ENCODE measurements at places on chromosomes 1 and 21.

DNA sequence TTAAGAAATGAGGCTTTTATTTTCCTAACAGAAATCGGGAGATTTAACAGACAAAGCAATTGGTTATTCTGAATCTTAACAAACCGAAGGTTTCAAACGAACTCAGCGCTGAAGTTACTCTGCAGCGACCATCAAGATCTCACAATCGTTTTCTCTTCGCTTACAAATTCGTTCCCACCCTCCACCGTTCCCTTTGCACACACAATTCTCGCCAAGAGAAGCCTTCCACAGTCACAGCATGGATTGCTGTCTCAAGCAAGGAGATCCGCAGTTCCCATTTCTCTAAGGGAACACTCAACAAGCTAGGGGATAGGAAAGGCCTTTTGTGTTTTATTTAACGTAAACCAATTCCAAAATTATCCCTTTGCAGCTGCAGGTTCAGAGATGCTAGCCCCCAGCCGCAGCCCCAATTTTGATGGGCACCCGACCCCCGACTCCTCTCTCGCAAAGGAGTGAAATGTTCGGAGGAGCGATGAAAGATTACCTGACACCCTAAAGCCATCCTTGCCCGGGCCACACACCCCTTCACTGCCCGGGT lies 755 bp downstream of the FBXO42 start:
- DNase-seq, result no peak

- no peak for DNase-seq
Observed at GRCh38 chr1:100354971-100355394, 2.7 kb downstream of the CDC14A start.

- no peak for DNase-seq
Observed at GRCh38 chr1:8241417-8242014, 76.4 kb upstream of the SLC45A1 start.

- no peak for DNase-seq
Observed at GRCh38 chr1:42914092-42914627, 44.5 kb downstream of the SLC2A1 start.

- DNase-seq, result no peak
Observed at GRCh38 chr1:9420835-9421532, 118.3 kb upstream of the SLC25A33 start.

DNA sequence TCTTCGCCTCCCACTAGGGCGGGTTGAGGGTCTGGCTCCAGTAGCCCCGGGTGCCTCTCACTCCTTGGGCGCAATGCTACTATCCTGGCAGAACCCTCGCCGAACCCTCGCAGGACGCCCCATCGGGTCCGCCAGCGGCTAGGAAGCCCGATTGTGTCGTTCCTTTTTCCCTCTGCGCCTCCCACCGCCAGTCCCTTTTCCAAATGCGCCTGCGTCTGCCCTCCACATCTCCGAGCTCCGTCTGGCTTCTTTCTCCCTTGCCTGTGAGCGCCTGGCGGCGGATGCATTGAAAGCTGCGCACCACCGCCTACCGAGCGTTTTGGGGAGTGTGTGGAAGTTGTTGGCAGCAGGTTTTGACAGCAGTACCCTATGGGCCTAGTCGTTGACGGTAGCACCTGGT lies 1.0 kb upstream of the DIRAS3 start:
- DNase-seq, result peak; percentile 24

GRCh38 chr1:184167352-184167751 lies 115.8 kb downstream of the TSEN15 start:
- DNase-seq, result no peak

DNA sequence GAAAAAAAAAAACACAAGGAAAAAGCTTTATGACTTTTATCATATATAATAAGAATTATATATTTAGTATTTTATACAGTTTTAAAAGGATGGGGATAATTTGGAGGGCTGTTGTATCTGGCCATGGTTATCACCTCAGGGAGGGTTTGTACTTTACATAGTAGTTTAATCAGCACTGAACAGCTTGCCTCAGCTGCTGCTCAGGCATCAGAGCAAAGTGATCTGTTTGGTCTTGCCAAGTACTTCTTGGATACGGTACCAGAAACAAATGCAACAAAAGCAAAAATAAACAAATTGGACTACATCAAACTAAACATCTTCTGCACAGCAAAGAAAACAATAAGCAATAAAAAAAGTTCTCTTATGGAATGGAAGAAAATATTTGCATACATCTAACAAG lies 2.6 kb upstream of the SPTA1 start:
- no peak for DNase-seq

DNA sequence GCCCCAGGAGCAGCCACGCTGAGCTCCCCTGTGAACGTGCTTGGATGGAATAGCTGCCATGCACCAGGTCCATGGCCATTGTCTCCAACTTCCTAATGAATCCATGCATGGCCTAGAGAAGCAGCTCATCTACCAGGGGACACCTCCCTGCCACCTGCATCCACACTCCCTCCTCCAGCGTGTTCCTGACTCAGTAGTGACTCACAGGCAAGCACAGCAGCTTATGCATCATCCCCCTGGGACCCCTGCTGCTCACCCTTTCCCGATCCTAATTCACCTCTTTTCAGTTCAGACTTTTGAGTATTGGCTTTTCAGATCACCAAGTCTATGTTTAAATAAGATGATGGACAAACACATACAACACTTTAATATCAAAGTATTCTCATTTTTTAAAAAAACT lies 39.9 kb upstream of the TADA1 start:
- no peak for DNase-seq

DNA sequence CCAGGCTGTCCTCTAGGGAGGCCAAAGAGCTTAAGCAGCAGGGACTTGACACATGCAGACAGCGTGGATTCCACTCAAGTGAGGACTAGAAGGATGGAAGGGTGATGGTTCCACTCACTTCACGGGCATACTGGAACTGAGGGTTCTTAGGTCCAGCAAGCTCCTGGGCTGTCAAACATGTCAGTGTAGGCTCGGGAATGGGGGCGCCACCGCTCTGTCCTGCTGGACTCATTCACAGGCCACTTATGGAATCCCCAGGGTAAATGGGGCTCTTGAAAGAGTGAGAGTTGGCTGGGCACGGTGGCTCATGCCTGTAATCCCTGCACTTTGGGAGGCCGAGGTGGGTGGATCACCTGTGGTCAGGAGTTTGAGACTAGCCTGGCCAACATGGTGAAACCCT lies 27.7 kb upstream of the CSF3R start:
- no peak for DNase-seq

GRCh38 chr21:31730712-31731055 lies 1.2 kb downstream of the SCAF4 start:
- DNase-seq, result no peak

- no peak for DNase-seq
Observed at GRCh38 chr1:89735479-89735878, 85.4 kb upstream of the LRRC8D start.

DNA sequence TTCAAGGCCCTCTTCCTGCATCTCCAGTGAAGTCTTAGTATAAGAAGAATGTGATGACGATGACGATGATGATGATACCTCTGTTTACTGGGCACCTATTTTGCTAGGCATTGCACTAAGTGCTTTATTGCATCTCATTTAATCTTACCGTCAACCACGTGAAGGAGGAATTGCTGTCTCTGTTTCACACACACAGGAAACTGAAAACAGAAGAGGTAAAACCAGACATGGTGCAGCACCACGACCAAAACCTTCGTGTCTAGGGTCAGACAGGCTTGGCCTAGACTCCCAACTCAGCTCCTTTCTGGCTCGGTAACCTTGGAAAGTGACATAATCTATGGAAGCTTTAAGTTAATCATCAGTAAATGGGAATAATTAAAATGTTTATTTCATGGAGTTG lies 20.7 kb upstream of the KCNA2 start:
- DNase-seq, result no peak

DNA sequence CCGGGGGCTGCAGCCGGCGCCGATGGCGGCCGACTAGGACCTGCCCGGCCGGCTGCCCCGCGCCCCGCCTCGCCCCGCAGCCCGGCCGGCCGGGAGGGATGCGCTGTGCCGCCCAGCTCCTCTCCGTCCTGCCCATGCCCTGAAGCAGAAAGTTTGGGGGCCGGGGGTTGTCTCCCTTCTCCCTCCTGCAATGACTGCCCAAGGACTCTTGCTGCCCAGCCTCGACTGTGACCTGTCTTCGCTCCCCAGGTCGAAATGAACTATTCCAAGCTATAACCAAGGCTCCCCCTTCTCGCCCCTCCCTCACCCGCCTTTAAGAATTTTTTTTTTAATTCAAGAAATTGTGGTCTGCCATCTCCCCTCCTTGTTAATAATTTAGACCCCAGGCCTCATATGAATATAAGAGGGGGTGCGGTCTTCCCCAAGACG lies 361 bp downstream of the TMCC2 start:
- DNase-seq, result no peak

GRCh38 chr1:66412704-66413103 lies 121.2 kb upstream of the SGIP1 start:
- DNase-seq, result no peak

DNA sequence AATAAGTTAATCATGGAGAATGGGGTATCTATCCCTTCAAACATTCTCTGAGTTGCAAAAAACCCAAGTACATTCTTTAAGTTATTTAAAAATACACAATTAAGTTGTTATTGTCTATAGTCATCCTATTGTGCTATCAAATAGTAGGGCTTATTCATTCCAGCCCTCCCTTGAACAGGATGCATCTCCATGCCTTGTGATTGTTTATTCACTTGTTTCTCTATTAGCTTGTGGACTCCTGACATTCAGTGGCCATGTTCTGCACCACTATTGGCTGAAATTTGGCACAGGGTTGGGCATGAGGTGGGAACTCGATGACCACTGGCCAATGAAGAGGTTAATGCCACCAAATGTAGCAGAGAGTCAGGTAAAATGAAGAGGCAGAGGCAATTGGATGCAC lies 272.8 kb downstream of the TNR start:
- DNase-seq, result no peak

DNA sequence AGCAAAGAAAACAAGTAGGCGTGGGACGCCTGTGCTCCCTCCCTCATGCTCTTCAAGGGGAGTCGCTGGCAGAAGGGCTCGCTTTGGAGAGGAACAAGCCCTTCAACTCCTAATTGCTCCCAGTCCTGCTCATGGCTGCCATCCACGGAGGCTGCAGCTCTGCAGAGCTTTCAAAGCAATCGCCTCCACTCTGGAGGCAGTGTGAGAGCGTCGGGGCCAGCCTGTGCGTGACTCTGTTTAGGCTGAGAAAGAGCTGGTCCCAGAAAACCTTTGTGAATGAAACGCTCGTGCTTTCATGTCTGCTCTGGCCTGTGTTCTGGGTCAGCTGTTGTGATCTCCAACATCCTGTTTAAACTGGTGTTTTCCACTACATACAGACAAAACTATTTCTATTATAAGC lies 23.9 kb upstream of the RUNX1 start:
- DNase-seq, result no peak

DNA sequence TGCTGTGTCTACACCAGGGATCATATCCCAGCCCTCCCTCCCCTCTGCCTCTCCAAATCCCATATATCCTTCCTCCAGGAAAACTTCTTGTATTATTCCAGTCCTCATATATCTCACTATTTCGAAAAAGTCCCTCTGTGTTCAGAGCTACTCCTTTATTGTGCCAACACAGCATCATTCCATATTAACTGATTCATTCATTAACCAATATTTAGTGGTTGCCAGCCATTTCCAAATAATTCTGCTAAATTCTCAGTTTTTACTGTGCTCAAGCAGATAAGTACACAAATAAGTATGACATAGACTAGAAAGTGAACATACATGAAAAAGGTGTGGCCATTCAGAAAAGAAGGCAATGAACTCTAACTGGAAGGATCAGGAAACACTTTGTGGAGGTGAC lies 241.6 kb upstream of the DUSP10 start:
- DNase-seq, result no peak

GRCh38 chr1:58816747-58817221 lies 32.9 kb upstream of the JUN start:
- DNase-seq, result no peak

GRCh38 chr1:84573481-84573966 lies 716 bp downstream of the CTBS start:
- no peak for DNase-seq

- no peak for DNase-seq
Observed at GRCh38 chr1:109091078-109091838, 694 bp downstream of the TMEM167B start.

DNA sequence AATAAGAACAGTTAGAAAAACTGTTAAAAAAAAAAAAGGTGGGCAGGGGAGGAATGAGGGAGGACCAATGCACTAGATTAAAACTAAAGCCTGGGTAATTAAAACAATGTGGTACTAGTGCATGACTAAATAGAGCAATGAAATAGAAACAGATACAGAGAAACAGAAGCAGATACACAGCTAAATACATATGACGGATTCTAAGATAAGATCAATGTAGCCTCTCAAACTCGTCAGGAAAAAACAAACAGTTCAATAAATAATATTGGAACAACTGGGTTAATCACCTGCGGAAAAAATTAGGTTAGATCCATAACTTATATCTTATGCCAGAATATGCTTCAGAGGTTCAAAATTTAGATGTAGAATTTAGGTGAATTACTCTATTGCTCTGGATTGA lies 68.2 kb downstream of the ERO1B start:
- no peak for DNase-seq

DNA sequence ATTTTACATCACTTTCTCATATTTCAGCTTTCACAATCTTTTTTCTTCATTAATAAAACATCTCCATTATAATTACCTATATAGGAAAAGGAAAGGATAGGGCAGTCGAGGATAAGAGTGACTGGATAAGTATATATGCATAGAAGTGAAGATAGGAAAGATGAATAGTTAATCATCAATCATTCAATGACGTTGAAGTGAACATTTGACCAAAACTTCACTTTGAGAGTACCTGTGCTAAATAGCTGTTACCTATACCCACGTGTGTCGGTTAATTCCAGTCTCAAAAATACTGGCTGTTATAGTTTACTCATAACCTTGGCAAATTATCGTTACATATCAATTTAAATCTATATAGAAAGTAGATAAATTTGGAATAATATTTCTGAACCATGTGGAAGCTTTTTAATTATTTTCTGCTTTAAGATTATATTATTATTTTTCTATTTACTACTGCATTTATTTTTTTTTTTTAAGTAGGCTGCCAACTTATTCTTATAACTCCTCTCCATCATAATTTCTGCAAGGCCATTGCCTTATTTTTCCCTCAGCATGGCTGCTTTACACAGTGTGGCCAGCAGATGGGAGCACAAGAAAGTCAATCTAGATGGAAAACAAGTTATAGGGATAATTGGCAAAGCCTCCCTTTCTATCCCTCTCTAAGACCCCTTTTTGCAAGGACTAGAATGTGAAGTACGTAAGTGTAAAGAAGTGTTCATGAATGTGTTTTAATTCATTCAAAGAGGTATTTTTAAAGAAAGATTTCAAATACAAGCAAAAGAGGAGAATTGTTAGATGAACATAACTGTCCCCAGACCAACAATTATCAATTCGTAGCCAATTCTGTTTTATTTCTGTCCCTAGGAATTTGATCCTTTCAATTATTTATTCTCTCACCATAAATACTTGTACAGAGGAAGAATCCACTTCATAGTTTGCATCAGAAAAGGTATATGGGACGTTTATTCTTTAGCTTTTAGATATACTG lies 290.4 kb downstream of the KCNT2 start:
- peak; percentile 18 for DNase-seq

GRCh38 chr1:12038356-12039163 lies 19.3 kb downstream of the MIIP start:
- DNase-seq, result no peak

DNA sequence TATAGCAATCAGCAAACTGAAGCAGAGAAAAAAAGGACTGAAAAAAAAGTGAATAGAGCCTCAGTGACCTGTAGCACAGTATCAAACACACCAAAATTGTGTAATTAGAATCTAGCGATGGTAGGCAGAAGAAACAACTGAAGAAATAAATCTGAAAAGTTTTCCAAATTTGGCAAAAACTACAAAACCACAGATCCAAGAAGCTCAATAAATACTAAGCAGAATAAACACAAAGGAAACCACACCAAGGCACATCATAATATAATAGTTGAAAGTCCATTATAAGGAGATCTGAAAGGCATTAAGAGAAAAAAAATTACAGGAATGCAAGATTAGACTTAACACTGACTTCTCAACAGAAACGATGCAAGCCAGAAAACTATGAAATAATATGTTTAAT lies 7.1 kb upstream of the IL12RB2 start:
- DNase-seq, result no peak
